Fibroblast of the aortic adventitia (primary cell): ENCODE measurements at places on chromosomes 5 and 9.

GRCh38 chr5:74717596-74717995, 32.6 kb downstream of the HEXB start:
- DNase-seq = no peak

DNA sequence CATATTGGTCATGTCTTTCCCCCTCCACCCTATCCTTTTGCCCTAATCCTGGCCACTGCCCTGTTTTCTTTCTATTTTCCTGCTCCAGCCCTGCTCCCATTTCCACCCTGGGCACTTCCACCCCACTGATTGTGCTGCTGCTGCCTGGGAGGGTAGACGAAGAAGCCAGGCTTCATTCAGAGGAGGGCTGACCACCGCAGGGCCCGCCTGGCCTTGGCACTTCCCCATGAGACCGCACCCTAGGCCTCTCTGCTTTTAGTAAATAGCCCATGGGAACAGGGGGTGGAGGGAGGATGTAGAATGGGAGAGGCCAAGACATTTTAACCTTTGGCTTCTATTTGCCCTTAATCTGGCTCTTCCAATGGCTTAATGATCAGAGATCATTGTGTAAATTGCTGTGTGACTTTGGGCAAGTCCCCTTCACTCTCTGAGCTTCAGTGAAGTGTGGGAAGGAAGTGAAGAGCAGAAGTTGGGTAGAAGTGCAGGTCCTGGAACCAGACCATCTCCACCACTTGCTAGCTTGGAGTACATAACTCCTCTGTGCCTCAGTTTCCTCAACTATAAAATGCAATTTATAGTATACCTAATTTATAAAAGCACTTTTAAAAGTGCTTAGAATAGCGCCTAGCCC, 13.6 kb upstream of the GPX3 start:
- DNase-seq = no peak

- no peak for DNase-seq
These were observed 9.9 kb downstream of the SLC36A3 start for GRCh38 chr5:151293624-151294023.

DNA sequence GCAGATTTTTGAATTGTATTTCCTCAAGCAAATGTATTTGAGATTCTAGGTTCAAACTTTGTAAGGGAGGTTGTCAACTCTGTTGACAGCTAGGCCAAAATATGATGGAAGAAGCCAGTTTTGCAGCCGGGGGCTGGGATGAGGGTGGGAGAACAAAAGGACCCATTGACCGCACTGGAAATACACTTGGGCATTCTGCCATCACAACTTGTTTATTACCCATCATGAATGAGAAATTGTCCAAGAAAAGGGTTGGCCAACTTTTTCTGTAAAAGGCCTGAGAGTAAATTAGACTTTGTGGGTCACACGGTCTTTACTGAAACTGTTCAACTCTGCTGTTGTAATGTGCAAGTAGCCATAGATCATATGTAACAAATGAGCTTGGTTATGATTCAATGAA, 221.3 kb upstream of the KLF9 start:
- no peak for DNase-seq

GRCh38 chr5:68214482-68215207, 911 bp upstream of the PIK3R1 start:
- peak; percentile 28 for DNase-seq

GRCh38 chr5:43555895-43556606, 826 bp downstream of the PAIP1 start:
- peak; percentile 37 for DNase-seq

DNA sequence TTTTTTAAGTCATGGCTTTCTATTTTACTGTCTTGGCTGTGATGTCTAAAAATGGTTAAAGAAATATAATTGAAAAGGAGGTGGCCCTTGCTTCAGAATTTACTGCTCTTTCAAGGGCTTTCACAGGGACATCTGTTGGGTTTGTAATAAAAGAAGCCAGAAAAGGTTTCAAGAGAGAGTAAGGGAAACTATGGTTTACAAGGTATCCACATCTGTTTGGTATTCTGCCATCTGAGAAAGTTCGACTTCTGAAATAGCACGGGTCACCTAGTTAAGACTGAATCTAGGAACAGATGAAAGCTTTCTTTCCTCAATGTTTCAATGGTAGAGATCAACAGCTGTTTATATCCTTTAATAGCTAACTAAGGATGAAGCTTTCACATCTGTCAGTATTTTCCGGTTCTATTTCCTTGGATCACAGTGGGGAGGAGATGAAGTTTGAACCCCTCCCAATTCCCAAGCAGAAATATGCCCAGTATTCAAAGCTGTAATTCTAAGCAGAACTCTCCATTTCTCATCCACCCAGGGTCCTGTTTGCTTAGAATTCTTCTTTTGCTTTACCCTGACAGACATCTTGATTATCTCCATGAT, 72.8 kb upstream of the IFNK start:
- DNase-seq = no peak

- no peak for DNase-seq
These were observed 149.2 kb upstream of the ARRDC3 start for GRCh38 chr5:91532281-91532680.

GRCh38 chr5:478369-478981, 35.5 kb downstream of the EXOC3 start:
- no peak for DNase-seq

DNA sequence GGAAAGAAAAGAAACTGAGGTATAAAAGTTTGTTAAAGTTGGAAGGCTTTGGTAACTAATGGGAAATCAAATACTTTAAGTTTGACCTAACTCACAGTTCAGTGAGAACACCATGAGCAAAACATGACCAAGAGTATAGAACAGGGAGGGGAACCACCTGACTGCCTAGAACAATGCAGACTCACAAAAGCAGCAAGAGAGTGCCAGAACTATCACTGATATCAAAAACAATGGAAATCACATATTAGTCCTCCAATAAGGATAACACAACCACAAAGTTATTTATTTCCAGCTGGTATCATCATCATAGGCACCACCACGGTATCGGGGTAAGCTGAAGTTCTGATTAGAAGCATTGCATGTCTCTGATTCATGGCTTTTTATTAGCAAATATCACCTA, 77.5 kb downstream of the TRPM6 start:
- peak; percentile 7 for DNase-seq

GRCh38 chr5:164600274-164600673, 1094.9 kb downstream of the MAT2B start:
- peak; percentile 60 for DNase-seq

DNA sequence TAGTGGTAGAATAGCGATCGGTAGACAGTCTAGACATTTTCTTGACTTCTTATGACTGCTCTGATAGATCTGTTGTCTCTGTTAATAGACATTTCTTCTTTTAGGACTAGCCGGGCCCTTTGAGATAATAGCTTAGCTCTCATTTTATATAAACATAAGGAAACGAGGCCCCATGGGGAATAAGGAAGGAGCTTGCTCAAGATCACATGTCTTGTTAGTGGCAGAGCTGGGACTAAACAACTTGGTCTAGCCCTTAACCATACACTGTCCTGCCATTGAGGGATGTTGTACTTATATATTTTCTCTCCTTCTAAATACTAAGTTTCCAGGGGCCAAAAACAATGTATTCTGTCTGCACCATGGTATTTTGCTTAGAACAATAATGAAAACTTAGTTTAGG, 140.0 kb downstream of the GCNT1 start:
- DNase-seq = no peak

- DNase-seq = no peak
These were observed 153.9 kb downstream of the CSNK1G3 start for GRCh38 chr5:123665822-123666371.

- no peak for DNase-seq
These were observed 143.4 kb downstream of the KDM4C start for GRCh38 chr9:6901180-6901579.

GRCh38 chr5:170882345-170882744, 20.5 kb downstream of the RANBP17 start:
- DNase-seq = no peak

GRCh38 chr5:1320436-1321344, 24.2 kb downstream of the CLPTM1L start:
- DNase-seq = no peak

- DNase-seq = peak; percentile 71
These were observed 14.6 kb upstream of the BNC2 start for GRCh38 chr9:16884952-16885513.

DNA sequence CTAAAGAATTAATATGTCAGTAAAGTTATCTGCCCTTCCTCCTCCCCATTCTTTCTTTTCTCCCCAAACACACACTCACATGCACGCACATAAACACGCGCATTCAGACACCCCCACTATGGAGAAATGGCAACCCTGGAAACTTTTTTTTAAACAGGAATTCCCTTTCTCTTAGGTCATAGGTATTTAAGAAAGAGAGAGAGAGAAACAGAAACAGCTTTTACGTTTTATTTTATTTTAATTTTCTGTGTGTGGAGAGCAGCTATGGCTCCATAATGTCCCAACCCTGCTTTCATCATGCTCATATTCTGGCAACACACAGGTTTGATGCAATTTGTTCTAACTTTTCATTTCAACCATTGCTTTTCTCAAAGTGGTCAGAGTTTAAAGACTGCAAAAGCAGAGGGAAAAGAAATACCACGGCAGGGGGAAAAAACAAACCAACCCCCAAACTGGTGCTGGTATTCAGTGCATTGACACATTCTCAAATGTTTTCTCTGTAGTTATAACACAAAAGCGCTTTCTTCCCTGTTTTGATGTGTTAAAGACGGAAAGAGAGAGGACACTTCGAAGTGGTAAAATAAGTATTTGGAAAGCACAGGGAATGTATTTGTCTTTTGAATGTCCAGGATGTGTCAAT, 126.0 kb upstream of the TMEM161B start:
- no peak for DNase-seq

- DNase-seq = no peak
These were observed 68.8 kb upstream of the ABL1 start for GRCh38 chr9:130766021-130766926.

GRCh38 chr5:154466671-154467070, 11.4 kb downstream of the HAND1 start:
- no peak for DNase-seq

DNA sequence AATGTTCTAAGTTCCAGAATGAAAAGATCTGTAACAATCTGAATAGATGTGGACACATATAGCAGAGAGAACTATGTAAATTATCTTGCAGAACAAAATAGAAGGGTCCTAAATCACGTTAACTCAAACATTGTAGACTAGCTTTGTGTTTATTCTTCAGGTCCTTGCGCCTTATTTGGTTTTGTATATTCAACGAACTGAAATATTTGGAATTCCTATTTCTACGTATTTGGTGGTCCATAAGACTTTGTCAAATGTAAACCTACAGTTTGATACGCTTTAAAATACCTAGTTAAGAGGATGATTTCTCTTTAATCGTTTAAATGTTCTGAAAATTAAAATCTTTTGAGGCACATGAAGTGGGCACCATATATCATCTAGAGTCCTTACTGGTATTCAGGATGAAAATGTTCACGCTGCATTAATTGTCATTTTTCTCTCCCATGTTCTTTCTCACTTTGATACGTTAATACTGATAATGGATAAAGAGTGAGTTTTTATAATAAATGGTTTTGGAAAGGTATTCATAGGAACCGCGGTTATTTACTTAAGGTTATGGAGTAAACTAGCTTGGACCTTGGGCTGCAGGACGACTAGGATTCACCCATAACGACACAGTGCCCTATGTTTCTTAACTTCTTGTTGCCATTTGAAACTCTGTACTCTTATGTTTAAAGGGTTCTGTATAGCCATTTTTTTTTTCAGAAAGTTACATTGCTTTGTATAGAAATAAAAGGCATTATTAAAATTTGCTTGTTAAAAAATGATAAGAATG, 45.3 kb downstream of the NDFIP1 start:
- DNase-seq = no peak

DNA sequence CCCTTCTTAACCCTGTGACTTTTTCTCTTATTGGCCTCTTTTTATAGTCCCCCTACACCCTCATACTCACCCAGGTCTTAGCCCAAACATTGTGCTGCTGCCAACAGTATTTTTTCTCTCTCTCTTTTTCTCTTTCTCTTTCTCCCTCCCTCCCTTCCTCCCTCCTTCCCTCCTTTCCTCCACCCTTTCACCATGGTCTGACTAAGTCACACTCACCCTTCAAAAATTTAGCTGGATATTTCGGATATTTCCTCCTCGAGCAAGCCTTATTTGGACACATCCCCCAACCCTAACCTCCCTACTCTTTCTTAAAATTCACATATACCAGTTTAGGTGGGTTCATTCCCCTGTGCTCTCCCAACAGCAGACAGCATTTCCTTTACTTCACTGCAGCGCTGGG, 64.7 kb downstream of the FGF1 start:
- DNase-seq = peak; percentile 72

DNA sequence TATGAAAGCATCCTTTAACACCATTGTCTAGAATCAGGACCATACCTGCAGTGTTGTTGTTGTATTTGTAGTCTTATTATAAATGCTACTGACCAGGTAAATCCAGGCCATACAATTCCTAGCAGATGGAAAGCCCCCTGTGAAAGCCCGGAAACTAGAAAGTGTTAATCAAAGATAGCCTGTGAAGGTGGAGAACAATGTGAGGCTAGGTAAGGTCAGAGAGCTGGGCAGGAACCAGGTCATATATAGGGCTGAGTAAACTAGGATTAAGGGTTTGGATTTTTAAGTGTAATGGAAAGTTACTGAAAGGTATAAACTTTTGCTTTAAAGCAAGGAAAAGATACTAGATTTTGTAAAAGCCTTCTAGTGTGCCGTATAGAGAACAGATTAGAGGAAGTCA, 6.7 kb downstream of the LRRC70 start:
- no peak for DNase-seq

DNA sequence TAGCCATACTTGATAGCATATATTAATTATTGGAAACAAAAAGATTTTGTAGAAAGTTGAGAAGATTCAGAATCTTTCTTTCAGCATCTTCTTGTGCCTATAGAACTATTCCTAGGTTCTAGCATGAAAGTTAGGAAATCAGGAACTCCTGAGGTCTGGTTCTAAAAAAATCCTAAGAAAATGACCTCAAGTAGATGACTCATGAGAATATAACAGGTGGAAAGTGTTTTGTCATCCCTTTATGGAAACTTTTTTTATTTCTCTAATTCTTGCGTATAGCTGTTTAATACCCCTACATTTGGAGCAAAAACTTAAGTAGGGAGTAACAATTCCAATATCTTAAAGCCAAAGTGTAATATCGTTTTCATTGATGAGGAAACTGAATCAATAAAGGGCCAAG, 574.1 kb downstream of the NR2F1-AS1 start:
- DNase-seq = no peak

GRCh38 chr9:21871256-21871975, 69.0 kb downstream of the MTAP start:
- no peak for DNase-seq

GRCh38 chr5:52378237-52378636, 409.5 kb upstream of the ITGA1 start:
- DNase-seq = no peak

- no peak for DNase-seq
These were observed 51.8 kb downstream of the ELAVL2 start for GRCh38 chr9:23774266-23774665.

DNA sequence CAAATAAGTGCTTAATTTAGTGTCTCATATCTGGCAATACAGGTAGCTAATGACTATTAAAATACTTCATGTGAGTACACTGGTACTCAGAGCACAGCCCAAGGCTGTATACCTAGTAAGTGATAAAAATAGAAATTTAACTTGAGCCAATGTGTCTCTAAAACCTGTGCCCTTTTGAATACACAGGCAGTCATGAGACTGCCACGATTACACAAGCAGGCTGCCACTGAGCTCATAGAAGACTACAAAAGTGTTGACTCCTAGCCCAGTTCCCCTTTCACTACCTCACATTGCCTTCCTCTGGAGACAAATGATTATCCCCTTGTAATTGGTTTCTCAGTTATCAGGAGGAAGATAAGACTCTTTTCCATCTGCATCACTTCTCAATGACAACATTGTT, 66.3 kb upstream of the PAPPA start:
- DNase-seq = peak; percentile 97

- no peak for DNase-seq
These were observed 11.4 kb downstream of the JADE2 start for GRCh38 chr5:134536876-134537275.

GRCh38 chr5:130295235-130295634, 391.0 kb downstream of the CHSY3 start:
- DNase-seq = no peak
